MV-4-11 (cell line): ENCODE measurements at places on chromosomes 1 and 21.

- DNase-seq: no peak
Observed at GRCh38 chr1:178686407-178686806, 38.6 kb upstream of the RALGPS2 start.

- DNase-seq: no peak
Observed at GRCh38 chr1:211641942-211642341, 33.5 kb downstream of the NEK2 start.

DNA sequence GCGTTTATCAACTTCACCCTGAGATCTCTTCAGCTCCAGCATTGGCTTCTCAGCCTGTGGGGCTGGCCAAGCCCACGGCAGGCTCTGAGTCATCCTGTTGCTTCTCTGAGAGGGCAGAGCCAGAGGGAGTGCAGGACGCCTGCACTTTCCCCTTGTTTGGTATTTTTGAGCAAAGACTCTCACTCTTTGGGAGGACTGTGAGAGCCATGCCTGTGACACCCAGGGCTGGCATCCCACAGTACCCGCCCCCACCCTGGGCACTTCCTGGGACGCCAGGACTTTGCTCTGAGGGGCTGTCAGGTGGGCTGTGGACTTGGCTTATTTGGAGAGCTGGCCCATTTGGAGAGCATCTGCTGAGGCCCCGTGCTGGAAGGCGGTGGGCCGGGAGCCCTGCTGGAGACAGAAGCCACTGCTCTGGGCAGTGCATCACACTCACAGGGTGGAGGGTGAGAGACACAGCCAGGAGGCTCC is 37.4 kb downstream of the VANGL1 start:
- DNase-seq: no peak

DNA sequence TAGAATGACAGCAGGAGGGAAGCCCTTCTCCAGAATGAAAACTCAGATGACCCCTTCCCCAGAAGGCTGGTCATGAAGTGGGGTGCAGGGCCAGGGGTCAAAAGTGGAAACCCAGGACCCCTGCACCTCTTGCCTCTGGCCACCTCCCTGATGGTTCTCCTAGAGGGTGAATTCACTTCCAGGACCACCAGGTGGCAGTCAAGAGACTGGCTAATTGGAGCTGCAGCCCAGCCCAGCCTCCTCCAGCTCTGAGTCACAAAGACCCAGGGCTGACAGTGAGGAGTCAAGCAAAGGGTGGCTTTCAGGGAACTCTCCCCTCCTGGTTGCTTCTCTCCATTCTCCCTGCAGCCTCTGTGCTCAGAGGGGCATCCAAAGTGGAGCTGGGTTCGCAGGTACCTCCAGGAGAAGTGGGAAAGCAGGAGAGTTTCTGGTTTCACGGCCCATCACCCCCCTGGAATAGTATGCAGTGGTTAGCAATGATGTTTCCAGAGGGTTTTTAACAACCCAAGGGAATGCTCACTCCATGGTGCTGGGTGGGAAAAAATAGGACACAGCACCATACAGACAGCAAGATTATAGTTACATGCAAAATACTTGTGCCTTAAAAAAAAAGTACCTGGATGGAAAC is 6.1 kb upstream of the EPHB2 start:
- peak; percentile 74 for DNase-seq

DNA sequence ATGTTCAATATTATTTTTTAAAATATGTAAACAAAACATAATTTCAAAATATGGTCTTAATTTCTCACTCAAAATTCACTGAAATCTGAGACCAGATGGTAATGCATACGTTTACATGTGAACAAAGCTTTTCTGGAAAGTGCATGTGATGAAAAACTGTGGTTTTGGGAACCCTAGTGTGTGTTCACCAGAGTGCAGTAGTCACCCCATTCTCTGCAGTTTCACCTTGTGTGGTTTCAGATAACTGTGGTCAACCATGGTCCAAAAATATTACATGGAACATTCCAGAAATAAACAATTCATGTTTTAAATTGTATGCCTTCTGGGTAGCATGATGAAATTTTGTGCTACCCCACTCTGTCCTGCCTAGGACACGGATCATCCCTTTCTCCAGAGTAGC is 2021.9 kb downstream of the MRPL39 start:
- DNase-seq: peak; percentile 12

GRCh38 chr1:228045405-228045804 is 37.1 kb upstream of the ARF1 start:
- DNase-seq: no peak

DNA sequence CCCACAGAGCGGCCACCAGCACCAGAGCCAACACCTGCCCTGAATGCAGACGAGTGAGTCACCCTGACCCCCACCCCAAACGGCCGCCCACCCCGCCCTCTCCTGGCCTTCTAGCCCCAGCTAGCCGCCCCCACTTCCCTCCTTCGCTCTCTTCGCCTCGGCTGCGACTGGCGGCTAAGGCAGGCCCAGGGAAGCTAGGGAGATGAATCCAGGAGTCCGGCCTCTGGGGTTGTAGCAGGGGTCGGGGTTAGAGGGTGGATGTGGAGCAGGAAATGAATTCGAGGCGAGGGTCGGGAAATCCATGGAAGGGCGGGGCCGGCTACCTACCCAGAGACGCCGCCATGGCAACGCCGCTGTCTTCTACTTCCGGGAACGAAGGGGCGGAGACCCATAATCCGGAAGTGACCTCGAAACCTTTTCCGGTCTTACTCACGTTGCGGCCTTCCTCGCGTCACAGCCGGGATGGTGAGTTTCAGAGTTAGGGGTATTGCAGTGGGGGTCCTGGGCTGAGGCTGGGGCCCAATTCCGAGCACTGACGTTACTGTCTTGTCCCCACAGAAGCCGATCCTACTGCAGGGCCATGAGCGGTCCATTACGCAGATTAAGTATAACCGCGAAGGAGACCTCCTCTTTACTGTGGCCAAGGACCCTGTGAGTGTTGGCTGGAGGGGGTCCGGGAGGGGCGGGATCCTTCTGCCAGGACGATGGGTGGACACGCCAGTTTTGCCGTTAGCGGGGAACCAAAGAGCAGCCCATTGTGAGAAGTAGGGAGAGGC is at the start of the genes EIF3I and TMEM234:
Gene EIF3I (plus strand): TSS at position 428 of the 776 bp plus-strand sequence. CDS start 35 bp downstream, at position 463.
Gene TMEM234 (minus strand): TSS at position 374 of the 776 bp plus-strand sequence. CDS start 31 bp downstream, at position 343.
- peak; percentile 89 for DNase-seq

DNA sequence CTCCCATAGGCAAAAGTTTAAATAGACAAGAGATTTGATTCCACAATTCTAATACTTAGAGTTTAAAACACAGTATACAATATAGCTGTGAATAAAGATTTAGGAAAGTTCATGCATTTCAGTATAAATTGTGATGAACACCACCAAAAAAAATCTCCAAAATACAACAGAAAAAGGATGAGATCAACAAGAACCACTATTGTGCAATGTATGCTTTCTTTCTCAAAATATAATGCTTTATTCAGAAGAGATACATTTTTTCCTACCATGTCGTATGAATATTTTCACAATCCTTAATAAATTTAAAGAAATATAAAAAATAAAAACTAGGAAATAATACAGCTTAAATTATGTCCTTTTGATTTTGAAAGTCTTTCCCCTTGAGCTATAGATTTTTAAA is 1309.2 kb downstream of the MRPL39 start:
- DNase-seq: no peak

GRCh38 chr1:181768211-181768929 is 285.1 kb downstream of the CACNA1E start:
- DNase-seq: no peak

- DNase-seq: no peak
Observed at GRCh38 chr1:109759513-109760334, 4.0 kb downstream of the EPS8L3 start.

GRCh38 chr1:150269451-150269850 is 635 bp upstream of the APH1A start:
- DNase-seq: peak; percentile 29

- DNase-seq: peak; percentile 63
Observed at GRCh38 chr21:44875316-44875700, 1.8 kb upstream of the PTTG1IP start.

GRCh38 chr1:53572065-53572814 is 113.0 kb downstream of the DMRTB1 start:
- no peak for DNase-seq

DNA sequence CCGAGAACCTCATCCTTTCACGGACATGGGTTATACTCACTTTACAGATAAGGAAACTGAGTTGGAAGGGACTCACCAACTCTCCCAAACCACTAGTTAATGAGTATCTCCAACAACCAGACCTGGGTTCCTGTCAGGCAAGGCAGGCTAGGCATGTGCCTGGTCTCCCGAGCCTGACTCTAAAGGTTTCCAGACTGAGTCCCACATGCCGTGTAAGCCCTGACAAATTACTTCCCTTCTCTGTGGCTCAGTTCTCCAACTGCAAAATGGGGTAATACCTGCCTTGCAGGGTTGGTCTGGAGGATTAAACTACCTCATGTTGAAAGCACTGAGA is 34.3 kb downstream of the SSBP3 start:
- DNase-seq: no peak

- no peak for DNase-seq
Observed at GRCh38 chr1:93673163-93673829, 8.3 kb downstream of the BCAR3 start.

DNA sequence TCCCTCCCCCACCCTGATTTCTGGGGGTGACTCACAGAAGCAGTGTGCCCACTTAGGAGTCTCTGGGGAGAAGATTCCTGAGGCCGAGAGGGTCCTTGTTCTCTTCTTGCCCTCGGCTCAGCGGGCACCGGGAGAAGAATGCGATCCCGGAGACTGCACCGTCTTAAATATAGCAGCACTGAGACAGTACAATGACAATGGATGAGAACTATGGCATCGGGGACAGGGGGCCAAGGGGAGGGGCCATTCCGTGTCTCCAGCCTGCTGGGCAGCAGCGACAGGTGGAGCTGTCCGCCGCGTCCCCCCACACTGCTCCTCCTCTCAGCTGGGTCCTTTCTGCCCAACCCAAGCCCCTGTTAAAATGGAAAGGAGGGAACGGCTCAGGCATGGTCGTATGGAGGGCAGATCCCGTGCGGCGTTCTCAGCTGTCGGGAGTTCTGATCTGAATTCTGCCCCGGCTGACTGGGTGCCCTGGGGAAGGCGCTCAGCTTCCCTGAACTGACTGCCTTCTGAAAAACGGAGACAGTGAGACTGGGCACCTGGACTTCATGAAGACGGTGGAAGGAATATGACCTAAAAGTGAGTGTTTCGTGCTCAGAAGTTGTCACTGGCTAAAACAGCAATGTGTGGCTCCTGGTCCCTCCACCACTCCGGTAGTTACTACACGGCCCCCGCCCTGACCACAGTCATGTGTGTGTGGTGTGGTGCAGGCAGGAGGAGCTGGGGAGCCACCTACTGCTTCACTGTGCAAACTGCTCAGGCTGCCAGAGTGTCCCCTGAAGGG is at the start of gene MYOM3:
Gene MYOM3 (minus strand): TSS at position 140 of the 784 bp plus-strand sequence. CDS start 3,499 bp downstream, outside the sequence.
- peak; percentile 64 for DNase-seq

DNA sequence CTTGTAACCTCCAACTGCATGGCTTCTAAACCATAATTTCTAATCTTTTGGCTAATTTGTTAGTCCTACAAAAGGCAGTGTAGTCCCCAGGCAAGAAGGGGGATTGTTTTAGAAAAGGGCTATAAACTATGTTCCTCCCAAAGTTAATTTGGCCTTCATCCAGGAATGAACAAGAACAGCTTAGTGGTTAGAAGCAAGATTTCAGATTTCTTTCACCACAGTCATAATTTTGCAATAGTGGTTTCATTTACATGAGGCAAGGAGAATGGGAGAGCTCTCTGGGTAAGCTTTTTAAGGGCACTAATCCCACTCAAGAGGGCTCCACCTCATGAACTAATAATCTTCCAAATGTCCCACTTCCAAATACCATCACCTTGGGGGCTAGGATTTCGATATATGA is 1353.9 kb downstream of the NCAM2 start:
- DNase-seq: peak; percentile 89

- no peak for DNase-seq
Observed at GRCh38 chr1:38958967-38959366, 17.3 kb upstream of the RHBDL2 start.

GRCh38 chr1:170145770-170146676 is at the start of gene NTMT2:
Gene NTMT2, plus strand, starts transcription at chr1:170145959. Its CDS starts 149 bp downstream, at chr1:170146108.
- DNase-seq: no peak

DNA sequence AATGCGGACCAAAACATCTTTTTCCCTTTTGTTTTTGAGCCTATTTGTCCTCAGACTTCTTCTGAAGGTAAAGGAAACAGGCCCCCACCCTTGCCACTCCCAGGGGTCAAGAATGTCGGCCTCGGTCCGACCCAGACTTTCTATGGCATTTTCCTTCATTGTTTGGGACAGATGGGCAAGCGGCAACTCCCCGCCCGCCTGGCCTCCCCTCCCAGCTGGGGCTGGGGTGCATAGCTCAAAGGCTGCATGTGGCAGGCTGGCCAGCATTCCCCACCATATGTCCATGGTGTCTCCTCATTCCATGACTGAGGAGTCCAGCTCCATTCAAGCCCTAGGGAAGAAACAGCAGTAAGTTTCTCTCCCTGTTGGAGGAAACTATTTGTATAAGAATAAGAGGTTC is 29.4 kb upstream of the TSPEAR start:
- no peak for DNase-seq

- peak; percentile 34 for DNase-seq
Observed at GRCh38 chr1:235006132-235006721, 122.4 kb downstream of the TOMM20 start.

DNA sequence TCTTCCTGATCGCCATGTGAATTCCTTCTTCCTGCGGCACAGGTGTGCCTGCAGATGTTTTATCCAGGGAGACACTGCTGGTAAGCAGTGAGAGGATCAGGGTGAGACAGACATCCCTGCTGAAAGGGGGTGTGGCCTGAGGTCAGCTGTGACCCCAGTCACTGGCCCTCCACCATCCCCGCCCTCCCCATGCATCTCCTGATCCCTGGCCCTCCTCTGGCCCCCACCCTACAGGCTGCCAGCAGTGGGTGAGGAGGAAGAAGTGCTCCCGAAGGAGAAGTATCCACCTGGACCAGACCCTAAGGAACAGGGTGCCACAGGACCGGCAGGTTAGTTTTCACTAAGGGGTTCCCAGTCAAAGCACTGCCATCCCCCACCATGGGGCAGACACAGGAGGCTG is 85.3 kb downstream of the GLIS1 start:
- DNase-seq: no peak

- no peak for DNase-seq
Observed at GRCh38 chr1:8349473-8349865, 31.6 kb downstream of the SLC45A1 start.

DNA sequence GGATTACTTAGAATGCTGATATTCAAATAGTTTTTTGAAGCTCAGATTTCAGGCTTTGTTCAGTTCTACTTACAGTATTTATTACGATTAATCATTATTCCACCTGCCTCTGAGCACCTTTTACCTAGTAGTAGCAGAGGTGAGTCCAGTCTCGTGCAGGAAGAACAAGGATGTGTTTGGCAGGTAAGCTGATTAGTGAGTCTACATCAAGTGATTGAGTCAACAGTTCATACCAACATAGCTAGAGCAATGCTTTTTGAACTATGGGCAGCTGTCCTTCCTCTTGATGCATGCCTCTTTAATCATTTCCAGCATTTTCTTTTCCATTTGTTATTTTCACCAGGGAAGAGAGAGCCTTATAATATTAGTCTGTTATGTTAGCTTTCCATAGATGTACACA is 838.9 kb downstream of the USP25 start:
- DNase-seq: no peak
